ENCODE measurements at places on chromosomes 16 and 17.

DNA sequence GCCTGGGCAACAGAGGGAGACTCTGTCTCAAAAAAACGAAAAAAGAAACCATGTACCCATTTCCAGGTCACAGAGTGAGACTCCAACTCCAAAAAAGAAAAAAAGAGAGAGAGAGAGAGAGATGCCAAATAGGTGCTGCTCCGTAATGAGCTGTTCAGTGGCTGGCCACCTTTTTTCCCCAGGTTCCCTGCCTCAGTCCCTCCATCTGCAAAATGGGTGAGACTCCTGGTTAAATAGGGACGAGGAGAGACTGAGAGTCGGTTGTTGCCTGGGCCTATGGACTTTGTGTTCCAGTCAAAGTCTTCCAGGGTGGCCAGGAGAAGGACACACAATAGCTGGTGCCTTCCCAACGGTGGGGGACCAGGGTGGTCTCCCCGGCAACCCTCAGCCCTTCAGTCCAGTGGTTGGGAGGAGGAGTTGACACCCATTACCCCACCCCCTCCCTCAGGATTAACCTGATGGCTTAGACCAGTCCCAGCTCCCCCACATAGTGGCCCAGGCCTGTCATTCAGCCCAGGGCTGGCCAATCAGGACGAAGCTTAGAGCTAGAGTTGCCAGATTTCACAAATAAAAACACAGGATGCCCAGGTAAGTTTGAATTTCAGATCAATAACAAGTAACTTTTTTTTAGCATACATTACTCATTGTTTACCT lies 258.2 kb downstream of the PARN start:
- DNase-seq = no peak

DNA sequence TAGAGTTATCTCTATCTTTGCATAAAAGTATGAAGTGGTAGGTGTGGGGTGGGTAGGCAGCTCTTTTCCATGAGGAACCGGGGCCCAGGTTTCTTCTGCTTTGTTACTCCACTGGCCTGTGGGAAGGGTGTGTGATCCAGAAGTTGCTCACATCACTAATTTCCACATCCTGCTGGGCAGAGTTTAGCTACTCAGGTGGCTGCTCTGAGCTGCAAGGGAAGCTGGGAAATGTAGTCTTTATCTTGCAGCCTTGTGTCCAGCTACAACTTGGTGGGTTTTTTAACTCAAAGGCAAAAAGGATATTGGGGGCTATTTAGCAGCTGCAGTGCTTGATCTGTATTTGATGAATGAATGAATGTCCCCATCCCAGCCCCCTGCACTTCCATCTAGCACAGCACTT lies 335.3 kb downstream of the SNX29 start:
- peak; percentile 23 for DNase-seq

GRCh38 chr17:46273541-46274236 lies 21.2 kb upstream of the LRRC37A start:
- DNase-seq = no peak

- no peak for DNase-seq
Measured at GRCh38 chr16:71673582-71673973, 47.6 kb downstream of the MARVELD3 start.

- DNase-seq = peak; percentile 91
Measured at GRCh38 chr16:49620158-49620868, 235.6 kb downstream of the ZNF423 start.

- DNase-seq = no peak
Measured at GRCh38 chr17:76251478-76252039, 11.3 kb upstream of the RNF157 start.

GRCh38 chr17:1783271-1783670 lies 21.4 kb downstream of the SERPINF1 start:
- DNase-seq = peak; percentile 39

DNA sequence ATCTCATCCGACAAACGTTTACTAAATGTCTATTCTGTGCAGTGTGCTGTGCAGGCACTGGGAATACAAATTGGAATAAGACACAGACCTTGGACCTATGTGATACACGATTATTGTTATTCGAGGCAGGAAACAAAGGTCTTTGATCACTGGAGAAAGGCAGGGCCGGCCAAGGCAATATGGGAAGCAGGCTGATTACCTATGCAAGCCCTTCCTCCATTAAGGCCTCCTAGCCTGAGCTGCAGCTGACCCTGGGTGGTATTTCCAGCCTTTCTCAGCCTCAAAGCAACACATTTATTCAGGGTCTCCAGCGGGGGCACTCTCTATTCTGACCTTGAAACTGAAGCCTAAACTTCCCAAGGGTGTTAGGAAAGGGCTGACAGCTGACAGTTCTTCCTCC lies 13.4 kb downstream of the ST6GALNAC1 start:
- DNase-seq = no peak

- peak; percentile 94 for DNase-seq
Measured at GRCh38 chr16:86665319-86665675, 86.9 kb downstream of the FOXL1 start.

DNA sequence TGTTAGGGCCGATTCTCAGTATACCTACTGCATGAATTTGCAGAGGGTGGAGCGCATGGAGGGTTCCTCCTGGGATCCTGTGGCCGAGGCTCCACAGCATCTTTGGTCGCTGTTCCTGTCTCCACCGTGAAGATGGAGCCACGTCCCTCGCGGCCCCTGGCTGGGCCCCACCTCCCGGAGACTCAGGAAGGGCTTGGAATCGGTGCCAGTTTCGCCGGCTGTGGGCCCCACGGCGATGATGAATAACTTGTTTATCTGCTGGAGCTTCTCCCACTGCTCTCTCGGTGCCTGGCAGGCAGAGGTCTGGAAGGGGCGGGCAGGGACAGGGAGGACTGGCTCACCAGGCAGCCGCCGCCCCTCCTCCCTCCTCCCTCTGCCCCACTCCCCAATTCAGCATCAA lies 8.1 kb downstream of the SLC5A11 start:
- peak; percentile 66 for DNase-seq

DNA sequence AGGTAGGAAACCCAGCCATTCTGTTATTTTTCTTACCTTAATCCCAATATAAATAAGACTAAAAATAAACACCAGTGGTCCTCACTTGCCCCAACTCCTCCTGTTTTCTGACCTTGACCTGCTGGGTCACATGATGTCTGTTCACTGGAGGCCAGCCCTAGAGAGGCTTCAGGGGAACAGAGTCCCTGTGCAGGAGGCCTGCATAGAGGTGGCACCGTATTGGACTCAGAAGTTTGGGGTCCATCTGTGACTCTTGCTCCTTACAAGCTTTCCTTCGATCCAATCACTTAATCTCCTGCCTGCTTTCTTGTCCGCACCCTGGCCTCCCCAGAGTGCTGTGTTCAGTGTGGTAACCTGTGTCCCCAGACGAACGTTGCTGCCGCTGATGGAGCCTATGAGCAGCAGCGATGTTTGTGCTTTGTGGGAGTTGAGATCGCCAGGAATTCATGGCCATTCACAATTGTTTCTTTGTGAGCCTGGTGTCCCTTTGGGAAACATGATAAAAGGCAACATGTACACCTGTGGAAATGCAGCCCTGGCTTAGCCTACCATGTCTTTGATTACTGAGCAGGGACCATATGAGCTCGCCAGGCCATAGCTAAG lies 4.7 kb downstream of the IGSF6 start:
- no peak for DNase-seq

DNA sequence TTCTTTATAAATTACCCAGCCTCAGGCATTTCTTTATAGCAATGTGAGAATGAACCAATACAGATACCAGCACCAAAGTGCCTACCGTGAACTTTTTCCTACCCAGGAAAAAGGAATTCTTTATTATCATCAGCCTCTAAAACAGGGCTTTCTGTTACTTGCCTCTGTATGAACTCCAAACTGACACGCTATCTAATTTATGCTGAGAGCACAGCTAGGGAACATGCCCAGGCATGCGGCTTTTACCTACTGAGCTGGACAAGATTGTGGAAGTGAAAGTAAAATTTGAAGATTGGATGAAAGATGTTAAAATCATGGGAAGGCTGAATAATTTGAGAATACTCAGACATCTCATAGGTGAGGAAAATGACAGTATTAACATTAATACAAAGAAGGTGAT lies 24.4 kb upstream of the ADCY9 start:
- no peak for DNase-seq

DNA sequence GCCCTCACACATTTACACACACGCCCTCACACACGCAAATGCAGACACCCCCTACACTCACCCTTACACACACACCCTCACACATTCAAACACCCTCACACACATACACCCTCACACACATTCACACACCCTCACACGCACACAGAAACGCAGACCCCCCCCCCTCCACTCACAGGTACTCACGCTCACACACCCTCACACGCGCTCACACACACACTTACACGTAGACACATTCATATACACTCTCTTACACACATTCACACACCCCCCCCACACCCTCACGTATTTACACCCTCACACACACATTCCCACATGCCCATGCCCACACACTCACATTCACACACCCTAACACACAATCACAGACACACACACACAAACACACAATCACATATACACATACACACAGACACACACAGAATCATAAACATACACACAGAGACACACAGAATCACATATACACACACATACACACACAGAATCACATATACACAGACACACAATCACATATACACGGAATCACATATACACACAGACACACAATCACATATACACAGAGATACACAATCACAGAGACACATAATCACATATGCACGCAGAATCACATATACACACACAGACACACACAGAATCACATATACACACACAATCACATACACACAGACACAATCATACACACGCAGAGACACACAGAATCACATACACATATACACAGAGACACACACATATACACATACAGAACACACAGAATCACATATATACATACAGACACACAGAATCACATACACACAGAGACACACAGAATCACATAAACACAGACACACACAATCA lies 250.1 kb upstream of the RPL38 start:
- no peak for DNase-seq

DNA sequence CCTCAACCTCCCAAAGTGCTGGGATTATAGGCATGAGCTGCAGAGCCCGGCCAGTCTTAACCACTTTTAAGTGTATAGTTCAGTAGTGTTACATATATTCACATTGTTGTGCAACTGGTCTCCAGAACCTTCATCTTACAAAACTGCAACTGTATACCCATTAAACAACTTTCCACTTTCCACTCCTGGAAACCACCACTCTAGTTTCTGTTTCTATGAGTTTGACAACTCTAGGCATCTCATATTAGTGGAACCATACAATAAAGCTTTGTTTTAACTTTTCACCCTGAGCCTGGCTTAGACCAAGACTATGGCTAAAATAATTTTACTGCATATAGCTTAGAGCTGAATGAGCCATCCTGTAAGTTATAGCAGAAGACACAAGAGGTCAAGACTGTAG lies 108.0 kb upstream of the GOT2 start:
- no peak for DNase-seq
